Myocyte (in vitro differentiated cells): ENCODE measurements at places on chromosomes 4 and X. TPM values are rescaled to one million over a fixed set of nuclear protein-coding genes. Genes with fewer than 3 reads are reported as not detected.

DNA sequence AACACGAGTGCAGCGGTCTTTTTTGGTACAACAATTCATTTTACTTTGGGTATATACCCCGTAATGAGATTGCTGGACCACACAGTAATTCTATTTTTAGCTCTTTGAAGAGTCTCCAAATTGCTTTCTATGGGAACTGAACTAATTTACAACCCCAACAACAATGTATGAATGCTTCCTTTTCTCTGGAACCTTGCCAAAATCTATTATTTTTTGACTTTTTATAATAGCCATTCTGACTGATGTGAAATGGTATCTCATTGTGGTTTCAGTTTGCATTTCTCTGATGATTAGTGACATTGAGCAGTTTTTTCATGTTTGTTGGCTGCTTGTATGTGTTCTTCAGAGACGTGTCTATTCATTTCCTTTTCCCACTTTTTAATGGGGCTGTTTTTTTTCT, 240.8 kb downstream of the STK32B start:
- DNase-seq, result no peak

DNA sequence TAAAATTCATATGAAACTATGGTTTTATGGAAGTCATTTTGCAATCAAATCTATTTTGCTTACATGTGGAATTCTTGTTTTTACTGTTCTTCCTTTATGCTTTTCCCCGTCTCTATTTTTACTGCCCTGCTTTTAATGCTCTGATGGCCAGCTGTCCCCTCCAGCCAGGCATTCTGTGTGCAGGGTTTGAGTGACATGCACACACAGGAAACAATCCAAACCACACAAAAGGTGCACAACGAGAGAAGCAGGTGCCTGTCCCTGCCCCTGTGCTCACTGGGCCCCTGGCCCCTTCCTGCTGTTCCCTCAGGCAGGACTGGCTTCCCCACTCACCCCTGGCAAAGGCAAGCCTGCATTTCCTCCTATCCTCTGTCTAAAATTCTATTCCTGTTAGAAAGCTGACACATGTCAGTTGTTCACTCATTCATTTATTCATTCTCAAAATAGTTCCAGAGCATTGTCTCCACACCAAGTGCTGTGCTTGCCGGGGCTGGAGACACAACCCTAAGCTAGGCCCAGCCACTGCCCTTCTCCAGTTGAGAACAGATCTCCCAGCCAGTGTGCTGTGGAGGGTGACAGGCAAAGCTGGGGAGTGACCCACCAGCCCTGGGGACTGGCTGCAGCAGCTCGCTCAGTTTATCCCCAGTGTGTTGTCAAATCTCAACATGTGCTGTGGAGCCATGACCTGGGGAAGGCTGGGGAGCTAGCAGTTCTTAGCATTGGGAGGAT, 346.3 kb downstream of the FBXW7 start:
- peak; percentile 83 for DNase-seq

The ZNF157 gene
- total RNA-seq, result 0.08 and 0.47 TPM in 2 replicates

DNA sequence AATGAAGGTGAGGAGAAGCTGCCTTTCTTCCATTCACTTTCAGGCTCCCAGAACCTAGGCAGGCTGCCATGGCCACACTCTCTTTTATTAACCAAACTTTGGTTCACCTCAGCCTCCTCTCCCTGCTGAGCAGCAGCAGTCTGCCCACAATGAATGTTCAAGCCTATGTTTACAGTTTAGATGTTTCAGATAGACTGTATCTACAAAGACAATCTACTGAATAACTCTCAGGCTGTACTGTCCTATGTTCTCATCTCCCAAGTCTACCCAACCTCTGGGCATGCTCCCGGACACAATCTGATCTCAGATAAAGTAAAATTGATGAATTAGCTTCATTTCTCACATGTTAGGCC, 59.2 kb upstream of the TMEM164 start:
- DNase-seq, result no peak

DNA sequence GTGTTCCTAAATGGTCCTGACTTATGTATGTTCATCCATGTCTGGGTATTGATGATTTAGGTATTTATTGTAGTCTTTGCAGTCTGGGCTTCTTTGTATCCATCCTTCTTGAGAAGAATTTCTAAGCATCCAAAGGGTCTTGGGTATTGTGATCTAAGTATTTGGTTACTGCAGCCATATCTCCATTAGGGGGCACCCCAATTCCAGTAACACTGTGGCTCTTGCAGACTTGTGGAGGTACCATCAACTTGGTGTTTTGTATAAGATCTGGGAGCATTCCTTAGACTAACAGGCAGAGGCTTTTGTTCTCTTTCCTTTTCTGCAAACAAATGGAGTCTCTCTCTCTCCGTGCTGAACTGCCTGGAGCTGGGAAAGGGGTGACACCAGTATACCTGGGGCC, 113.7 kb upstream of the NEXMIF start:
- peak; percentile 4 for DNase-seq

DNA sequence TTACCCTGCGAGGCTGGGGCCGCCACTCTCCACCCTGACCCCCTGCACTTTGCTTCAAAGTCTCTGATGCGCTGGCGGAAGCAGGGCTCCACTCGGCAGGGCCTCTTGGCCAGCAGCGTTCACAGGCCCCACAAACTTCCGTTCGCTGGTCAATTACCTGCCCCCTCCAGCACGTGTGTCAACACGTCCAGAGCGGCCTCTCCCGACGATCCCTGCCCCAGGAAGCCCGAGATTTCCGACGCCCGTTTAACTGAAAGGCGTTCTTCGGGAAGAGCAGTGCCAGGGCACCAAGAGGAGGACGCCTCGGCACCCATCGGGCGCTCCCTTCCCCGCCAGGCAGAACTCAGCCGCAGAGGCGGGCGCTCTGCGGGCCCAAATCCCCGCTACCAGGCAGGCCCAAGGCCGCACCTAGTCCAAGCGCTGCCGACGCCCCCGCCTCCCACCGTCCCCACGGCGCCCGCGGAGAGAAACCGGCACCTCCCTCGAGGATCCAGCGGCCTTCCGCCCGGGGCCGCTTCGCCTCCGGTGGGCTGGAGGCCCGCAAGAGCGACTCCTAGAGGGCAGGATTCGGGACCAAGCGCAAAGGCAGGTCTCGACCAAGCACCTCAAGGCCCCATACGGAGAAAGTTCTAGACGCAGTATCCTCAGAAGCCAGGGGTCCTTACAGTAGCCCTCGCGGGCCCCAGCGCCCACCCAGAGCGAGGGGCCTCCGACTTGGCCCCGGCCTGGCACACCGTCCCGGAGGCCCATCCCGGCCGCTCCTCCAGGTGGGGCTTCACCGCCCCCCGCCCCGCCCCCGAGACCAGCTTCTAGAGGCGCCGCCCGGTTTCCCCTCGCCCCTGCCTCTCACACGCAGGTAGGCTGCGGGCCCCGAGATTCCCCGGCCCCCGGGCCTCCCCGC, 586 bp downstream of the BCAP31 start:
- DNase-seq, result no peak

GRCh38 chr4:110639207-110640090, 16.6 kb upstream of the PITX2 start:
- DNase-seq, result peak; percentile 65

- DNase-seq, result no peak
These were observed 371.4 kb downstream of the NLGN4X start for GRCh38 chrX:5857232-5857631.

- DNase-seq, result no peak
These were observed 101.6 kb upstream of the PPARGC1A start for GRCh38 chr4:23991444-23991843.
